ENCODE measurements at places on chromosomes 7 and 10.
A peak's percentile ranks its signal among the peaks of the same experiment; 100 is the strongest.

GRCh38 chr7:73359306-73359705 lies 31.3 kb downstream of the FKBP6 start:
- no peak for DNase-seq

GRCh38 chr10:13327534-13327933 lies 20.6 kb downstream of the SEPHS1 start:
- no peak for DNase-seq

DNA sequence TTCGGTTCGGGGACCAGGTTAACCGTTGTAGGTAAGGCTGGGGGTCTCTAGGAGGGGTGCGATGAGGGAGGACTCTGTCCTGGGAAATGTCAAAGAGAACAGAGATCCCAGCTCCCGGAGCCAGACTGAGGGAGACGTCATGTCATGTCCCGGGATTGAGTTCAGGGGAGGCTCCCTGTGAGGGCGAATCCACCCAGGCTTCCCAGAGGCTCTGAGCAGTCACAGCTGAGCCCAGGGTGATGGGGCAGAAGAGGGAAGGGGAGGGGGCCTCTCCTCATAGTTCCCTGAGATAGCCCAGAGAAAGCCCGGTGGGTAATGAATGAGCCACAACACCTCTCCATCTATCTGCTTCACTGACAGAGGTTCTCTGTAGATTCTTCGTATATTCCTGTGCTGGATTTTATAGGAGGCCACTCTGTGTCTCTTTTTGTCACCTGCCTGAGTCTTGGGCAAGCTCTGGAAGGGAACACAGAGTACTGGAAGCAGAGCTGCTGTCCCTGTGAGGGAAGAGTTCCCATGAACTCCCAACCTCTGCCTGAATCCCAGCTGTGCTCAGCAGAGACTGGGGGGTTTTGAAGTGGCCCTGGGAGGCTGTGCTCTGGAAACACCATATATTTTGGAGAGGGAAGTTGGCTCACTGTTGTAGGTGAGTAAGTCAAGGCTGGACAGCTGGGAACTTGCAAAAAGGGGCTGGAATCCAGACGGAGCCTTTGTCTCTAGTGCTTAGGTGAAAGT lies 16.4 kb downstream of the PRSS2 start:
- DNase-seq = no peak

GRCh38 chr7:4612939-4613841 lies 68.9 kb upstream of the FOXK1 start:
- peak; percentile 61 for DNase-seq

- no peak for DNase-seq
Observed at GRCh38 chr7:111741811-111742240, 179.5 kb upstream of the IMMP2L start.

- no peak for DNase-seq
Observed at GRCh38 chr7:57820477-57820876, 370.5 kb downstream of the ZNF716 start.

DNA sequence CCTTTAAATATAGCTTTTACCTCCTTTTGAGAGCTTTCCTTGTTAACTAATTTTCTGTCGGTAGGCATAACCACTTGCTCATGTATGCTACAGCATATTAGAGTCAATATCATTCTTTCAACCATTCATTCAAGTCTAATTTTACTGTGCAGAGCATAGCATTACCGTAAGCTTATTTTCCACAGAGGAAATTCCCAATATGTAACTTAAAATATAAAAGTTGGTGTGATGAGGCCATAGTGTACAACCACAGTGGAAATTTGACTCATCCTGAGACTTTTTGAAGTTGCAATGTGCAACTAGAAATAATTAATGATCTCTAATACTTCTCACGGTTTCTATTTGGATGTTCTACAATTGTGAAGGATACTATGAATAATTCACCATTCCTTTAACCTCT lies 80.6 kb upstream of the KLF6 start:
- no peak for DNase-seq

- DNase-seq = no peak
Observed at GRCh38 chr10:34235164-34235832, 579.8 kb downstream of the PARD3 start.

DNA sequence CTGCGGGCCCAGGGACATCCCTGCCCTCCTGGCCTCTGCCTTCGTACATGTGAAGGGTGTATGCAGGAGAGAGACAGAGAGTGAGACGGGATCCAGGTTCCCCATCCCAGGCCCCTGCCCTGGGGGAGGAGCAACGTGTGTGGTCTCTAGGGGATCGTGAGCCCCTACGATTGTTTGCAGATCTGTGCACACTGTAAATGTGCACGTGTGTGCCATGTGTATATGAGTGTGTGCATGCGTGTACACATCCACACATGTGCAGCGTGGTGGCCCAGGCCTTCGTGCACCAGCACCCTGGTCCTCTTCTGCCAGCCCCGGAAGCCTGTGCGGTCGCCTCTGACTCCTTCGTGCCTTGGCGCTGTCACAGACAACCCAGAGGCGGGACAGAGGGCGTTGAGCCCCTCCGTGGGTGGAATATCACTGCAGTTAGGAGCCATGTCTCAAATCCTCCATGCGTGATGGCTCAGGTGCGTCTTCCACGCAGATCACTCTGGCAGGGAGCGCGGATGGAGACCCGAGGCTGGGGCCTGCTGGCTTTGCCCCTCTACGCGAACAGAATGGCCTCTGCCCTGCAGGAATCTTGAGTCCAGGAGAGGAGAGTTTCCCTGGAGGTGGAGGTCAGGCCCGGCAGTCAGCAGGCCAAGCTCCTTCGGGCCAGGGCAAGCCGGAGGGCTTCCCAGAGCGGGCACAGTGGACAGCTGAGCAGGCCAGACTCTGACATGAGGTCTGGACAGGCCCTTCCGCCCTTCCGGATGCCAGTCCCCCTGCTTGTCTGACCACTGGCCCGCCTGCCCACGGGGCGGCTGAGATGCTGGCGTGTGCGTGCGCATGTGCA lies 97.5 kb downstream of the UNCX start:
- DNase-seq = no peak

DNA sequence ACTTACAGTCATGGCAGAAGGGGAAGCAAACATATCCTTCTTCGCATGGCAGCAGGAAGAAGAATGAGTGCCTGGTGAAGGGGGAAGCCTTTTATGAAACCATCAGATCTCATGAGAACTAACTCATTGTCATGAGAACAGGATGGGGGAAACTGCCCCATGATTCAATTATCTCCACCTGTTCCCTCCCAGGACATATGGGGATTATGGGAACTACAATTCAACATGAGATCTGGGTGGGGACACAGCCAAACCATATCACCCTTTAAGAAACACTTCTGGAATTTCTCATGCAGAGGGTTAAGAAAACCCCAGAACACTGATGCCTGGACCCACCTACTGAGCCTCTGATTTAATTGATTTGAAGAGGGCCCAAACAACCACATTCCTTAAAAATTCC lies 63.3 kb upstream of the DNAJB12 start:
- DNase-seq = no peak

DNA sequence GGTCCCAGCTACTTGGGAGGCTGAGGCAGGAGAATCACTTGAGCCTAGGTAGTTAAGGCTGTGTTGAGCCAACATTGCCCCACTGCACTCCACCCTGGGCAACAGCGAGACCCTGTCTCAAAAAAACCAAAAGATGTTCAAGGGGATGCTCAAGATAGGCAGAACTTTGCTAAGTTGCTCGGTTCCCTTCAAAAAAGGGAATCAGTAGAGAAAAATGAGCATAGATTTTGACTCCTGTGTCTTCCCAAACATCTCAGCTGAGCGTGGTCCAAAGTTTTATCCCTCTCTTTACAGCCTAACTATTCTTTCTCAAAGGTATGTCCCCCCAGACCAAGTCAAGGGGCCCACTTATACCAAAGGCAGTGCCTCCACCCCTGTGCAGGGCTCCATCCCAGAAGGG lies 14.0 kb downstream of the AGFG2 start:
- DNase-seq = no peak

DNA sequence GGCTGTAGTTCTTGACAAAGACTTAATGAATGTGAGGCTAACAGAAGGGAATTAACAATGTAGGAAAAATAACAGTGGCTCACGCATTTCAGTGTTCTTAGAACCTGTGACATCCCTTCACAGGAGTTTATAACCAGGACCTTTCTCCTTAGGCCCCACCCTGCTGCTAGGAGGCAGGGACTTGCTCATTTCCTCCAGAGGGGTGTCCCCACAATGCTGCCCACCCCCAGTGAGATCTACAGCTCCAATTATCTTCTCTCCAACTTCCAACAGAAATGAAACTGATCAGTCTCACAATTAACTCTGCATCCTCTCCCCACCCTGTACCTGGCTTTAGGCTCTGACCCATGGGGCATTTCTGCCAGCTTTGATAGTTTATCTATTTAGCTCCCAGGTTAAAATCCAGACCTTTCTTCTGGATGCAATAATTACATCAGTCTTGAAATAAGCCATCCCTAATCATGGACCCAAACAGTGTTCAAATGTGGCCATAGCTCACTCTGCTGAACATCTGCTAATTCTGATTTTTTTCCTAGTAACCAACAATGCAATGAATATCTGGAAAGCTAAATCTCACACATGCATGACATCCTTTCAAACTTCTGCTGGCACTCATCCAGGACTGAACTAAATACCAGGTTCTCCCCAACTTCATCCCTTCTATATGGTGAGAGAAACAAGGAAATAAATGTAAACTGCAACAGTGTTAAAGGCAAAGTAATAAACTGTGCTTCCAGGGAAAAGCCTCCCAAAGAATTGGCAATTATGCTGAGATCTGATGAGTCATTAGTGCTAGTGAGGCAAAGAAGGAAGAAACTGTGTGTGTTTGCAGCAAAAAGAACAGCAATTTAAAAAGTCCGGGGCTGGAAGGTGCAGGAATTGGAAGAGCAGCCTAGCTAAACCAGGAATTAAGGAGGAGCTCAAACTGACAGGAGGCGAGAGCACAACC lies 64.6 kb downstream of the HERPUD2 start:
- no peak for DNase-seq

GRCh38 chr7:36726311-36726710 lies 2.0 kb upstream of the AOAH start:
- DNase-seq = no peak

DNA sequence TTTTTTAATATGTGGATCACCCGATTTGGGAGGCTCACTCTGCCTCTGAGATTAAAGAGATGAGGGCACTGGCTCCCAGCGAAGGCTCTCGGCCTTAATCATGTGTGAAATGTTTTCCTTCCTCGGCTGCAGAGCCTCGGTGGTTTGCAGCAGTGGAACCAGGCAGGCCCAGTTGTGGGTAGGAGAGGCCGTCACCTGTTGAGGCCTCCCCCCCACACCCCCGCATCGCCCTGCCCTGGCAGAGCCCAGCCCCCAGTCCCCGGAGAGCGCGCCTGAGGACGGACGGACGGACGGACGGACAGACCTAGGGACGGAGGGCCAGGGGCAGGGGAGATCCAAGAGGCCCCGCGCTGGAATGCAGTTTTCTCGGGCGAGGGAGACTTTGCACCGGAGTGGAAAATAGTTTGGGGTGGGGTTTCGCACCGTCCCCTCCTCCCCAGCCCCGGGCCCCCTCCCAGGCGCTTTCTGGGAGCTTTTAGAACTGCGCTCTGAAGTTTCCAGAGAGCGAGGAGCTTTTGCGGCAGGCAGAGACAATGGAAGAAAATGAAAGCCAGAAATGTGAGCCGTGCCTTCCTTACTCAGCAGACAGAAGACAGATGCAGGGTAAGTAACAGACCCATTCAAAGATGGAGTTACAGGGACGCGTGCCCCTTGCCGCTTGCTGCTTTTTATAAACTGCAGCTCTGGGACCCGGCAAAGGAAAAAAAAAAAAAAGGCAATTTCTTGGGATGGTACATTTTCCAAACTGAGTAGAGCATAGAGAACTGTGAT lies at the start of gene KIAA1217:
Gene KIAA1217, plus strand, starts transcription at position 478 of the 771 bp plus-strand sequence. Its CDS starts 56 bp downstream, at position 534.
- DNase-seq = peak; percentile 51

- DNase-seq = no peak
Observed at GRCh38 chr10:84341983-84342382, 13.6 kb downstream of the CCSER2 start.

- peak; percentile 69 for DNase-seq
Observed at GRCh38 chr10:131854579-131855335, 46.1 kb upstream of the PPP2R2D start.

- DNase-seq = no peak
Observed at GRCh38 chr10:101076630-101077029, 14.8 kb downstream of the KAZALD1 start.

GRCh38 chr10:34628174-34628796 lies 186.8 kb downstream of the PARD3 start:
- no peak for DNase-seq

- DNase-seq = no peak
Observed at GRCh38 chr10:71832967-71833366, 18.1 kb downstream of the PSAP start.

DNA sequence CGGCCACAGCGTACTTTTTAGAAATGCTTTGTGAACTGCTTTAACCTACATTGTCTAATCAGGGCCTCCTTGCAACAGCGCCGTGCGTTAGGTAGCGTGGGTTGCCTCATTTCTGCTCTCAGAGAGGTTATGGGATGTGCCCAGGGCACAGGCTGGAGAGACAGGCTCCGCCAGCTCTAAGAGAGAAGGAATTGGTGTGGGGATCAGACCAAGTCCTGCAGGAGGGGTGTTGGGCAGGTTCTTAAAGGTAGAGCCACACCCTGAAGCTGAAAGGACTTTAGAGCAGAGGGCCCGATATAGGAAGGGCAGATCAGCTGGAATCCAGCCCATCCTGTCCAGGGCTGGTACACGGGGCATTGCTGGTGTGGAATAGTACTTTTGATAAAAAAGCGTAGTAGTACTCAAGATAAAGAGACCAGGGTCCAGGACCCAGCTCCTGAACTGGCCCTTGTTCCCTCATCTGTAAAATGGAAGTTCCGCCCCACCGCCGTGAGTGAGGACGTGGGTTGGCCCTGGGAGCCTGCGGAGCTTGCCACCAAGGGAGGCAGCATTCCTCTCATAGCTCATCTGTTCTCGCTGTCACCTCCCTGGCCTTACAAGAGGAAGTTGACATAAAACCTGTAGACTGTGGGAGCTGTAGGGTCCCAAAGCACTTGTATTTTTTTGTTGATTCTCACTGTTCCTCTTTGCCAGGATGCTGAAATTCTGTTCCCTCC lies 37.2 kb downstream of the TMEM120A start:
- no peak for DNase-seq

GRCh38 chr10:102220612-102221011 lies 5.5 kb upstream of the ELOVL3 start:
- DNase-seq = no peak

- DNase-seq = no peak
Observed at GRCh38 chr10:3222068-3222467, 49.5 kb upstream of the PITRM1 start.

Measured in aorta (tissue), 5 donors.